ENCODE measurements at places on chromosomes 4 and X.
A peak's percentile ranks its signal among the peaks of the same experiment; 100 is the strongest.

GRCh38 chr4:11189756-11190155 lies 238.9 kb downstream of the HS3ST1 start:
- peak; percentile 29 for DNase-seq

DNA sequence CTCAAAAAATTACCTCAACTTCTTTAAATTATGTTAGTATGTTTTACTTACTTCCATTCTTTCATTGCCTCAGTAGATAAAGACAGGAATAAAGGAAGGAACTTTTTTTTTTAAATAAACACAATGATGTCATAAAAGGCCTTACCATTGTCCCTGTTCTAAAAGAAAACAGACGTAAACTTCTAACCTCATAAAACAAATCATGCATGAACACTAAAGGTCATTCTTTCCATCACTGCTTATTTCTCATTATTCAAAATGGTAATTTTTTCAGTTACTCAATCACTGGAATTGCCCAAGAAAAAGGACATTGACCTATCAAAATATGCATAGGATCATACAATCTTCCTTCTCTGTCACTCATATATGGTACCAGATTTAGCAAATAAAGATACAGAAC lies 32.2 kb upstream of the ARMCX2 start:
- DNase-seq, result no peak

- no peak for DNase-seq
These were observed 44.4 kb downstream of the KIAA0232 start for GRCh38 chr4:6826781-6827508.

DNA sequence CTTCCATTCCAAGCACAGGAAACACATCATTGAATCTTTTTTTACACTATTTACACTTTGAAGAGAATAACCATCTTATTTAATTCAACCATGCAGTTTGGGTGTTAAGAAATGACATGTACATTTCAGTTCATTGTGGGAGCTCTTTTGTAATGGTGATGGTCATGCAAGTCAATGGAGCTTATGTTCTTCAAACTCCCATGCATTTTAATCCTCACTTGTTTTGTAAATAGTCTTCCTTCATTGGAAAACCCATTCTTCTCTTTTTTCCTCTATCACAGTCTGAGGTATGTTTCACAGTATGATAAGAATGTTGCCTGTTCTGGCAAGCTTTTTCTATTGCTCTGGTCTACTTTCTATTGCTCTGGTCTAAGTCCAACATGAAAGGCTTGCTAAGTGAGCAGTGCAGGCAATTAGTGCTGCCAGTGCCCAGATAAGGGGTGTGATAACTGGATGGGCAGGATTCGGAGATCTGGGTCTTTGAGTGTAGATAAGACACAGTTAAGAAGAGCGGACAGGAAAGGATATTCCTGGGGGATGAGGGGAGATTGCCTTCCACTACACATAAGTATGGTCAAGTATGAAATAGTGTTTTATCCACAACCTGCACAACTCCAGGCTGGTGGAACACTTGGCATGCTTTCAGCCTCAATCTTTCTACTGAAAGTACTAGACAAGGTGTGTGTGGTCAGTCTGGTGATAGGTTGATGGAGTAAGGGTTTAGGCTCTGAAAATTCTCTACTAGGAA lies 17.1 kb downstream of the AFP start:
- DNase-seq, result no peak

DNA sequence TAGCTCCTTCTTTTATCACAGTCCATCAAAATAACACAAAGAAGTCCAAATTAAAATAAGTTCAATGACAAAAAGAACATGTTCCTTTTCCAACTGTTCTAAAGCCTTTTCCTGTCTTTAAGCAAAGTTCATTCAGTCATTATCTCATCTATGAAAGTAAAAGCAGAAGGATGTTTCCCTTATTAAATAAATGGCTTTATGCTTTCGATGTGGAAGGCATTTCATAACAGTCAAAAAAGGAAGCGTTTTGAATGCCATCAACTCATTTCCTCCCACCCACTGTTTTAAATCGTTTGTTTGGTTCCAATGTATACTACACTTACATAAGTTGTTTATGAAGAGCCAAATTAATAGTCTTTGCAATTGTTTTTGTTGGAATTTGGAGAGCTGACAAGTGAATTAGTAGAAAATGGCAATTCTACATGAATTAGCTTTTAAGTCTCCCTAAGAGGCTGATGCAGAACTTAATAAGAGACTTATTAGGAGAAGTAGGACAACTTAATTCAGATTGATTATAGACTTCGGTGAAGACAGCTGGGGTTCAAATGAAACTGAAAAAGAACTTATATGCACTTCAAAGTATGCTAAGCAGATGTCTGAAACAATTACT lies 392.6 kb upstream of the FTHL17 start:
- DNase-seq, result peak; percentile 52
